Activated naive CD8-positive, alpha-beta T cell treated with anti-CD3 and anti-CD28 coated beads, Interleukin-2, amount 50 U/mL, for 16 hours (primary cell): ENCODE measurements at places on chromosomes 1 and 21.

DNA sequence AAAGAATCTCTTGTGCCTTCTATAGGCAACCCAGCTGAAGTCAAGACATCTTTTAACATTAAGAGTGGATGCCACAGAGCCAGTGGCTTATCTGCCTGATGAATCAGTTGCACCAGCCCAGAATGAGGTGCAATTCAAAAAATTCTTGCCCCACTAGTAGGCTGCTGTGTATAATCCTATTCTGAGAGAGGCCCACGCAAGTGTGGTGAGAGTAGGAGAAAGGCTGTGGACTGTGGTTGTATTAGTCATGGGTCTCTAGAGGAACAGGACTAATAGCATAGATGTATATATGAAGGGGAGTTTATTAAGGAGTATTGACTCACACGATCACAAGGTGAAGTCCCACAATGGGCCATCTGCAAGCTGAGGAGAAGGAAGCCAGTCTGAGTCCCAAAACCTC lies 216.4 kb downstream of the LTN1 start:
- no peak for DNase-seq

DNA sequence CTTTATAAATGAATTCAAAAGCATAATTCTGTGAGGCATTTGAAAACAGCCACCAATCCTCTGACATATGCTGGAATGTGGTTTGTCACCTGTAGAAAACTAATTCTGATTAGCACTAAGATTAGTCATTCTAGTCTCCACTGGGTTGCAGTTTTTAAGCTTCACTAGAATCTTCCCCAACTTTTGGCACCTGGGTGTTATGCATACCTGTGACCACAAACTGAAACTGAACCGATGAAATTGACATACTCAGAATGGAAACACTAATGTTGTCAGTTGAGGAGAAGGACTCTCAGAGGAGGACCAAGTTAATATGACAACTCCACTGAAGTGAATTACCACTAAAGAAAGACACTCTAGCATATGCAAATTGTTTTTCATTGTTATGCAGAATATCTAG lies 285.8 kb upstream of the NEGR1 start:
- DNase-seq = no peak

DNA sequence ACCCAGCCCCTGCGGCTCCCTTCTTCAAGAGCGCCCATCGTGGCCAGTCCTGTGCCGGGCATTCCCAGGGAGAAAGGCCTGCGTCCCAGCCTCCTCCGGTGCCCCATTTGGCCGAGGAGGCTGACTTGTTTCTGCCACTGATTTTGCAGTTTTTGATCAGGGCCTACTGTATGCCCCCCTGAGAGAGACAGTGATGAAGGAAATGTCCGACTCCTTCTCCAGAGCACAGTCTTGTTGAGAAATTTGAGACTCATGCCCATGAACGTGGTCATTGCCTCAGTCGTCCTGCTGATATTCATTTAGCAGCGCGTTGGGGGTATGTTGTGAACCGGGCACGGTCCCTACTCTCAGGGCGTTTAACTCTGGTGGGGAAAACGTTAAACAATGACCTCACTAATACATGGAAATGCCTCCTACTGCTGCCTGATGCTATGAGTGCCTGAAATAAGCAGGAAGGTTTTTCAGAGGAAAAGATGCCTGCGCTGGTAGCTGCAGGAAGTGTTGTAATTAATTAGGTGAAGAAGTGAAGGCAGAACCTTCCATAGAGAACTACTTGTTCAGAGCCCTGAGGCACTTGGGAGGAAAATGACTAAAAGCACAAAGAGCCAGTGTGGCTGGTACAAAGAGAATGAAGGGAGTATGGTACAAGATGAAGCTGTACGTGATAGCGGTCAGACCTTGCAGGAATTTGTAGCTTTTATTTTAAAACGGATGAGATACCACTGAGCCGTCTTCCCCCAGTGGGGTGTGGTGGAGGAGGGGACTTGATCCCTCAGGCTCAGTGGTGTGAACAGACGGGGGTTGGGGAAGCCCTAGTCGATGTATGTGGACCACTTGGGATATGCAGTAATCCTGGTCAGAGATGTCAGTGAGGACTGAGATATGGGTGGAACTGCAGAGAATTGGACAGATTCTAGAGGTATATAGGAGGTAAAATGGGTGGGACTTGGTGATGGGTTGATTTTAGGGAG lies 730 bp downstream of the ZCCHC17 start:
- DNase-seq = no peak

DNA sequence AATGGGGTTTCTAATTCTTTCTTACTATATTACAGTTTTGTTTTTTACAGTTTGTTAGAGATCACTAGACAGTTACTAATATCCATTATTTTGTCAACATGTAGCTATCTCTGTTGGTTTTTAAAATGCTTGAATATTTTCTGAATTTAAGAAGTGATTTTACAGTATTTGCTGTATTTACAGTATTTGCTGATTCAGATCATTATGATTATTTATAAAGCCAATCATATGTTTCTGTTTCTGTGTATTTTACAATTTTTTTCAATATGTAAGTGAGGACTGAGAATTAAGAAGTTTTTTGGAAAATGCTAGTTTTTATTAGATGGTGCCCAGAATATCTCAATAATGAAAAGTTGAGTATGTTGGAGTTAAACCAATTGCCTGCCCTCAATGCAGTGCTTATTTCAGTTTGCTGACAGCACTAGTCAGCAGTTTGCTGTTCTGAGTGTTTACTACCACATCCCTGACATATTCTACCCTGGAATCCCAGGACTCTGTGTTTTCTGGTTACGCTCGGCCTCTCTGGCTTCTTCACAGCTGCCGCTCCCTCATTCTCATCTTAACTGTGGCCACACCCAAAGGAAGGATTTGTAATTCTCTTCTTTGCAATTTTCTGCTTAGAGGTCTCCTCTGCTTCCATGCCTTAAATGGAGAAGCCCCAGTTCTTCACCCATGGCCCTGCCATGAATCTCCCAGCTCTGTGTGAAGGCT lies 68.0 kb upstream of the BACH1 start:
- no peak for DNase-seq

- DNase-seq = no peak
Measured at GRCh38 chr1:25083481-25084345, 148.6 kb downstream of the SYF2 start.

- no peak for DNase-seq
Measured at GRCh38 chr1:20586953-20587660, 1.8 kb upstream of the CDA start.

DNA sequence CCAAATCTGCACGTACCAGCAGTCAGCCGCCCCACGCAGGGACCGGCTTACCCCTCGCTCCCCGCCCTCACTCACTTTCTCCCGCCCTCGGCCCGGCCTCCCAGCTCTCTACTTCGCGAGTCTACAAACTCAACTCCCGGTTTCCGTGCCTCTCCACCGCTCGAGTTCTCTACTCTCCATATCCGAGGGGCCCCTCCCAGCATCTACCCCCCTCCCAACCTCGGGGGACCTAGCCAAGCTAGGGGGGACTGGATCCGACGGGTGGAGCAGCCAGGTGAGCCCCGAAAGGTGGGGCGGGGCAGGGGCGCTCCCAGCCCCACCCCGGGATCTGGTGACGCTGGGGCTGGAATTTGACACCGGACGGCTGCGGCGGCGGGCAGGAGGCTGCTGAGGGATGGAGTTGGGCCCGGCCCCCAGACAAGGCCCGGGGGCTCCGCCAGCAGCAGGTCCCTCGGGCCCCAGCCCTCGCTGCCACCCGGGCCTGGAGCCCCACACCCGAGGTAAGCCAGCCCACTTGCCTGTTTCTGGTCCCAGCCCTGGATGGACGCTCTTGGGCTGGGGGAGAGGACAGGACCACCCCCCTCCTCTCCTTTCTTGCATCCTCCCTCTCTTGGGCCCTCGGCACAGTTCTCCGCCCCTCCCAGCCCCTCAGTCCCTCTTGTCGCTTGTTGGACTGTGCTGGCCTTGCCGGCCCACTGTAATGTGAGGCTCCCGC lies at the start of gene ARTN:
Gene ARTN, plus strand, starts transcription at position 416 of the 715 bp plus-strand sequence. CDS start 1,856 bp downstream, outside the sequence.
- DNase-seq = no peak

- DNase-seq = no peak
Measured at GRCh38 chr21:34055615-34056014, 17.8 kb upstream of the MRPS6 start.

DNA sequence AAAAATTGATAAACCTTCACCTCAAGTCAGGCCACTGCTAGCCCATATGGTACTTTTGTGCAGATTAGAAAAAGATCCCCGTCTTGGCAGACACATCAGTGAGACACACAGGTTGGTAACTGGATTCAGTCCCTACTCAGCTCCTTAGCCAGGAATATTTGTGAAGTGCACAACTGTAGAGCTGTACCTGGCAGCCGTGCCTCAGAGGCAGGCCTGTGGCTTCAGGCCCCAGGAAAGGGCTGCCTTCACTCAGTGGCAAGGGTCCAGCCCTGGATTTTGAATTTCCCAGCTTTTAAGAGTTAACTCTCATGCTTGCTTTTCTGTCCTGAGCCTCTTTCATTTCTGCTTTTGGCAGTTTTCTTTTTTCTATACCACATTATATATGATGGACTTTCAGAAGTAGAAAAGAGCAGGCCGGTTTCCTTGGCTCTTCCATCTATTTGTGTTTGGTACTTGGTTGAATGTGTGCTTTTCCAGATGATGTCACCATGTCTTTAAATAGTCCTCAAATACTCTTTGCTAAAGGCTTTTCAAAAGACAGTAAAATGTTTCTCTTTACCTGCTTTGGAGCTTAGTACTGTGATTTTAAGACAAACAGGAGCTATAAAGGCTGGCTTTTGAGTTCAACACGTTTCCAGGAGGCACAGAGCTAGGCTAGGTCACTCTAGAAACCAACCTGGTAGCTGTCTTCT lies 186.6 kb downstream of the AK5 start:
- no peak for DNase-seq

DNA sequence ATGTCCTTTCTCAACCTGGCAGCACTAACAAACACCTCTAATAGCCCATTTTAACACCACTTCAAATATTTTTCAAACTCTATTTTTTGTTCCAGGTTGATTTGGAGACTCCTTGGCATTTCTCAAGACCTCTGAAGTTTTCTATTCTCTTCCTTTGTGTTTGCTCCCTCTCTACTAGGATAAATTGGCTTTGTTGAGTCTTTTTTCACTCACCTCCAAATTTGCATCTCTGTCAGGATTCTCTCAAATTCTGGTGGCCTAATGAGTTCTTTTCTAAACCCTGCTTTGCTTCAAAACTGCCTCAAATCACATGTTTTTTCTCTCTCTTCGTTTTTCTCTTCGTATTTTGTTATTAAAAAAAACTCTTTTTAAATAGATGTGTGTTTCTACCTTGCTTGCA lies 582.2 kb upstream of the ADGRL4 start:
- no peak for DNase-seq

DNA sequence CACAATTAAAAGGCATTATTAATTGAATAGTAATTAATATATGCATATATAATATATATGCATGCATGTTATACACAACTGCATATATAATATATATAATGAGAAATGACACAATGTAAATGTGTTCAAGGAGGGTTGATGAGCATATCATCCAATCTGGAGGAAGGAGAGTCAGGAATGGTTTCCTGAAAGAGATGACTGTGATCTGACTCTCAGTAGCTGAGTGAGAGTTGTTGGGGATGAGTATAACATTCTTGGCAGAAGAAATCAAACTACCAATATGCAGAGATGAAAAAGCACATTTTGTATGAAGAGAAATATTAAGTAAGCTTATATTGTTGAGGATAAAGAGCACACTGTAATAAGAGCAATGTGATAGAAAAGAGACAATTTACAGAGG lies 37.3 kb downstream of the F13B start:
- no peak for DNase-seq

- no peak for DNase-seq
Measured at GRCh38 chr1:199411506-199411905, 616.0 kb upstream of the NR5A2 start.

DNA sequence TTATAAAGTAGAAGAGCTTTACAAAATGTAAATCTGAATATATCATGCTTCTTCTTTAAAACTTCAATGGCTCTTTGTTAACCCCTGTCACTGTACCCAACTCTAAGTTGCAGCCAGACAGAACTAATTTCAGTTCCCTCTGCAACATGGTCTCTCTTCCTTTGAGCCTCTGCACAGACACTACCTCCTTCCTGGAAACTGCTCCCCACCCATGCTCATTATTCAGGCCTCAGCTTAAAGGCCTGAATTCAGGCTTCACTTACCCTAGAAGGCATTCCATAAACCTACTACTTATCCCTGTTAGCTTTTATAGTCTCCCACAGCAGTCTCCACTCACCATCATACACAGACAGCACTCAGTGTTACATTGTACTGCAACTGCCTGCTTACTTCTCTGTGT lies 2.6 kb upstream of the EEIG2 start:
- DNase-seq = no peak

DNA sequence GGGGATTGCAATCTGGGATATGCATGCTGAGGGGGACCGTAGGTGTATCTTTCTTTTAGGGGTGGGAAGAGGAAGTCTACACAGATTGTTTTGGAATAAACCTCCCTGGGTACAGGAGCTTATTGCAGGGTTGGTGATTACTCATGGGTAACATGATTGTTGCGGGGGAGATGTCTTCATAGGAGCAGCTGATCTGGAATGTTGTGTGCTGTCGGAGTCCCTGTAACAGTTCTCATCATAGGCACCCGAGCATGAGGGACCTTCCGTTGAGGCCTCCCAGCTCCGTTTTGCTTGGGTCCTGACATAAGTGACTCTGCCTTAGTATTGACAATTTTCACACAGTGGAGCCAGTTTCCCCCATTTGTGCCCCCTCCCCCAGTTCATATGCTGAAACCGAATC lies 4.2 kb upstream of the PRXL2B start:
- DNase-seq = no peak

GRCh38 chr1:42942444-42942843 lies 16.2 kb downstream of the SLC2A1 start:
- no peak for DNase-seq

- no peak for DNase-seq
Measured at GRCh38 chr1:18294437-18295176, 186.1 kb upstream of the KLHDC7A start.

GRCh38 chr1:225877580-225877979 lies 4.6 kb downstream of the TMEM63A start:
- DNase-seq = no peak

DNA sequence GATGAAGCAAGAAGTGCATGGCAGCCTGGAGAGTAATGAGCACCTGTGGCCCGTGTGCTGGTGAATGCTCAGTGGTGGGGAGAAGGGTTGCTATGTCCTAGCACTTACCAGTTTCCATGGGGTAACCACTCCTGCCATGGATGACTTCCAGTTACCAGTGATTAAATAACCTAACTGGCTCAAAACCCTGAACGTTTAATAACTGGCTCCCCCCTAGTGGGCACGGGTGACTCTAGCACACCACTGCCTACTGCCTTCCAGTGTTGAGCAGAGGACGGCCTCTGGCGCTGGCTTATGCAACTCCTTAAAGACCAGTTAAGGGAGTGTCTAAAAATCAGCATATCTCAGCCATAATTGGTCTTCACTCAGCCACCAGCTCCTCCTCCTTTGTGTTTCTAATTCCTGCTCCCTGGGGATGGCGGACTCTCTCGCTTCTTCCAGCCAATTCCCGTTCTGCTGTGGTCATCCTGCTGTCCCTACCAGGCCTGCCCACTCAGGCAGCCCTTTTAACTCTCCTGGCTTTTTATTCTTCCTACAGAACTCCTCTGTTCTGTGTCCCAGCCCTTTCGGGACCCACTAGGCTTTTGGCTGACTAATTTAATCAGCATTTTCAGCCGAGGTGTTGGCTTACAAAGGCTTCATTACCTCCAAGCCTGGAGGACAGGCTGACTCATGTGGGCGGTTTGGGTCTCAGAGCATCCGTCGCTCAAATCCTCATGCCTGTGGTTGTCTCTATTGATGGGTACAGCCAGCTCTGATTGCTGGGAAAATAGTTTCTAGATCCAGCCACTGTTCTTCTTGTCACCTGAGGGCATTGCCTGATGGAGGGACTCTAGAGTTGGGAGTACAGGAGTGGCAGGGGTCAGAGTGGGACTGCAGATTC lies 332.4 kb downstream of the CAMTA1 start:
- no peak for DNase-seq

- no peak for DNase-seq
Measured at GRCh38 chr21:16022921-16023320, 293.1 kb downstream of the USP25 start.
